ENCODE measurements at places on chromosomes 2 and 18. TPM values are rescaled to one million over a fixed set of nuclear protein-coding genes. Genes with fewer than 3 reads are reported as not detected.

GRCh38 chr2:241454837-241455485 is 53.4 kb downstream of the STK25 start:
- DNase-seq, result no peak

GRCh38 chr2:126115975-126116374 is 540.0 kb upstream of the GYPC start:
- no peak for DNase-seq

GRCh38 chr2:167114018-167114417 is 225.7 kb downstream of the XIRP2 start:
- no peak for DNase-seq

DNA sequence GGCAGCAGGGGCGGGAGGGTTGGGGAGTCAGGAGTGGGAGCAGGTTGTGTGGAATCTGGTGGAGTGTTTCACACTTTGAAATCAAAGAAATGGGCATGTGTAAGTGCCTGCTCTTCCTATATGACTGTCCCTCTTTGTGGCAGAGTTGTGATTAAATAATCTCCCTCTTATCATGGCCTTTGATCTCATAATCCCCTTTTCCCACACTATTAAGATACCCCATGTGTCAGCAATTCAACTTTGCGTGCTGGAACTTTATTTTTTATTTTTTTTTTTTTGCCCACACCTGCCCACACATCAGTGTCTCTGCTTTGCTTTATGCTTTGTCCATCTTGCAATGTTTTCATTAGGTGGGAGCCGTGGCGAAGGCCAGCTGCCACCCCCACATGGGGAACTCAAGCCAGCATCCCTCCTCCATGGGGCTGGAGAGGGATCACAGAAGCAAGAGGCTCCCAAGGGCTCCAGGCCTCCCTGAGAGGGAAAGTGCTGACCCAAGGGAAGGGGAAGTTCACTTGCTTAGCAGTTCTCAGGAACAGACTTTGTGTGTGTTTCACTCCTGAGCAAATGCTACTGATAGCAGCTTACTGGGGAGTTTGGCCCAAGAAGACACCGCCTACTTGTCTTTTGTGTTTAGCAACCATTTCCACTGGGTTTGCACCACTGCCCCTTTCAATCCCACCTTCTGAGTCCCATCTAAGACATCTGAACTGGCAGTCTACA is 243.4 kb downstream of the BCL11A start:
- no peak for DNase-seq

GRCh38 chr2:239780236-239780994 is 244.7 kb downstream of the NDUFA10 start:
- DNase-seq, result no peak

DNA sequence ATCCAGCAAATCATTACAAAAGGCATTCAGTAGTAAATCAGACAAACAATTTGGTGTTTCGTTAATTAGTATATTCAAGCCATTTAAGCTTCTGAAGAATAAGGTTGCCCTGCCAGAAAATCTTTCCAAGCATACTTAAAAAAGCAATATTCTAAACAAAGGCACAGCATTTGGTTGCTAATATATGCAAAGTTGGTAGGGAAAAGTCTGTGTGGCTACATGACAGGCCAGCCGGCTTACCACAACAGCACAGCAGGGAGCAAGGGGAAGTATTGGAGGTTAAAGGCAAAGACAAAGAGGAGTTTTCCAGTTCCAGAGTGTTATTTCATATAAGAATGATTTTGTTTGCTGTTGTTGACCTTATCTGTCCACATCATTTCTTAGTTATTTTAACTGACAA is 282.3 kb downstream of the MBD5 start:
- DNase-seq, result no peak

DNA sequence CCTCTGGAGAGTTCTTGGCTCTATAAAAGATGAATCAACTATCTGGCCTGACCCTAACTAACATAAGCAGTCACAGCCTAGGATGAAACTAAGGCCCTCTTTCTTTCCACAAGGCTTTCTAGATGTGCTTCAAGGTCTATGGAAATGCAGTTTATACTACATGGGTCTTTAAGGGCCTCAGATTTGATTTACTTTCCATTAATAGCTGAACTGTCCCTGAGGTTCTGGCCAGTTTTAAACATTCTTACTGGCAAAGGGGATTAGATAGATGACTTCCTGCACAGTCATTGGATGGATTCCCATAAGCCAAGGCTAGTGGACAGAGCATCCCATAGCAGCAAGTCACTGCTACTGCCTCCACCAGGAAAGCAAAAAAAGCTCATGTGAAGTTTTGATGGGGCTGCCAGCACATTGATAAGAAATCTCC is 38.1 kb upstream of the LCLAT1 start:
- DNase-seq, result no peak

GRCh38 chr2:71071681-71072398 is 3.4 kb downstream of the NAGK start:
- DNase-seq, result peak; percentile 81

GRCh38 chr2:139142252-139142880 is 362.2 kb upstream of the NXPH2 start:
- no peak for DNase-seq

DNA sequence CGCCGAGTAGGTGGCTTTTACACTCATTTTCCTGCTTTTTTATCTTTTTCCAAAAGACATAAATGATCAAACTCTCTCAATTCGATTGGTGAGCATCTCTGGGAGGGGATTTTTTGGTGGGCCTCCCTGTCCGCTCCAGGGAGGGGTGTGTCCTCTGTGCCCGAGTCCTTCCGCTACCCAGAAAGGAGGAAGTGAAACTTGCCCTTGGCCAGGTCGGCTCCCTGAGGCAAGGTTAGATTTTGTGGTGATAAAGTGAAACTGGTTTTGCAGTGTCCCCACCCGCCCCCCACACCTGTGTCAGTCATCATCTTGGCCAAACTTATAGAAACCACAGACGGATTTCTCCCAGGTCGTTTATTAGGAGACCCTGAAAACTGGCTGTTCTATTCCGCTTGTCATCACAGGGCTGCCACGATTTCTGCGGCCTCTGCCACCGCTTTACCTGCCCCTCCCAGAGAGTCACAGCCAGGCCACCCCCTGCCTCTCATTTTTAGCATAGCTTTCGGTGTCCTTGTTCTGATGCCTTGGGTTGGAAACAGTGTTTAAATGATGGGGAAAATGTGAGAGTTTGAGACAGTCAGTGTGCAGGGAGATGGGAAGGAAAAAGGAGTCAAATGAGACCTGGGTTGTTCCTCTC is 93.6 kb downstream of the SH3BP4 start:
- DNase-seq, result no peak

DNA sequence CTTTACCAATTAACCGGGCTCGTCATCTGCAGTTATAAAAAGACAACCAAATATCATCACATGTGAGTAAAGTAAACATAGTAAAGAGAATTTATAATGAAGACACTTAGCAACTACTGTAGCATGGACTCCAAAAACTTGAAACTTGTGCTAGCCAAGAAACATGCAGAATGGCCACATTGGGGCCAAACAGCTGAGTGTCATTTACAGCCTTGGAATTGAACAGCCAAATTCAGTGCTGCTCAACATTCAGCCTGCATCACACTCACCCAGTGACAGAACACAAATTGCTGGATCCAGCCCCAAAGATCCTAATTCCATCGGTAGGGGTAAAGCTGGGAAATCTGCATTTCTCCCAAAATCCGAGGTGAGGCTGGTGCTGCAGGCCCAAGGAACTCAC is 224.8 kb upstream of the GYPC start:
- DNase-seq, result no peak

- no peak for DNase-seq
Measured at GRCh38 chr2:1990151-1990589, 245.9 kb upstream of the PXDN start.

DNA sequence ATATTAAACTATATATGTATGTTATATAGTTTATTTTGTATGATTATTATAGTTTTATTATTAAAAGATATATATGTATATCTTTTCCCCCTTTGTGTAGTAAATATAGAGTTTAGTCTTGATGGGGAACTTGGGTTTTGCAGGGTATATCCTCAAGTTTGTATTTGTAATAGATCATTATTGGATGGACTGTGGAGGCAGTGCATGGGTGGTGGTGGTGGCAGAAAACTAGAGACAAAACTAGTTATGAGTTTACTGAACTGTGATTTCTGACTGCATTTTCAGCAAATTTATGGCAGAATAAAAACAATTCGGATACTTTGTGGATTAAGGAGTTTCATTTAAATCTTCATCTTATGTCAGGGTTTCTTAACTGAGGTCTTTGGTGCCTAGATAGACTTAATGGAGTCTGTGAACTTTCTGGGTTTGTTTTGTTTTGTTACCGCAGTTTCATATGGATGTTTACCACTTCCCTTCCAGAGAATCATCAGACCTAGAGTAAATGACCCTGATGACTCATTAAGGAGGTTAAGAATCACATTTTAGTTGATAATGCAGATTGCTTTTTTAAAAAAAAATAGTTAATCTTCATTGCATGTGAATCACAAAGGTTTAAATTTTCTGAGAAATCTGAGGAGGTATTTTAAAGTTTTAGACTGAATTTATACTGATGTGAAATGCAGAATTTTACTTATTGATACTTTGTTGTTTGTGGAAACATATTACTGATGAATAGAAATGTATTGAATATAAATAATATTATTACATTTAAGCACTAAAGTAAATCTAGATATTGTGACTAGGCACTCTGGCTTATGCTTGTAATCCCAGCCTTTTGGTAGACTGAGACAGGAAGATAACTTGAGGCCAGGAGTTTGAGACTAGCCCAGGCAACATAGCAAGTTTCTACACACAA is 14.5 kb downstream of the EPC2 start:
- DNase-seq, result no peak

DNA sequence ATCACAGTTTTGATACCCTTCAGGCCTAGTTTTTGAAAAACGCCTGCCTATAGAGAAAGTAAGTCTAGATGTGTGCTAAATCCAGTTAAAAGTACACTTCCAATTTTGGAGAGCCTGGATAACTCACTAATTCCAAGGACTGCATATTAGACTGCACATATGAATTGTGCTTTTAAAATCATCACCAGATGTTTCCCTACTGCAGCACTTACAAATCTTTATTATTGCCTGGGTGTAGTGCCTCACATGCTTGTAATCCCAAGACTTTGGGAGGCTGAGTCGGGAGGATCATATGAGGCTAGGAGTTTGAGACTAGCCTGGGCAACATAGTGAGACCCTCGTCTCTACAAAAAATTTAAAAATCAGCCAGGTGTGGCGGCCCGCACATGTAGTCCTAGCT is 35.9 kb upstream of the HTR2B start:
- no peak for DNase-seq

GRCh38 chr2:232320443-232320803 is 58.1 kb upstream of the ALPP start:
- no peak for DNase-seq

DNA sequence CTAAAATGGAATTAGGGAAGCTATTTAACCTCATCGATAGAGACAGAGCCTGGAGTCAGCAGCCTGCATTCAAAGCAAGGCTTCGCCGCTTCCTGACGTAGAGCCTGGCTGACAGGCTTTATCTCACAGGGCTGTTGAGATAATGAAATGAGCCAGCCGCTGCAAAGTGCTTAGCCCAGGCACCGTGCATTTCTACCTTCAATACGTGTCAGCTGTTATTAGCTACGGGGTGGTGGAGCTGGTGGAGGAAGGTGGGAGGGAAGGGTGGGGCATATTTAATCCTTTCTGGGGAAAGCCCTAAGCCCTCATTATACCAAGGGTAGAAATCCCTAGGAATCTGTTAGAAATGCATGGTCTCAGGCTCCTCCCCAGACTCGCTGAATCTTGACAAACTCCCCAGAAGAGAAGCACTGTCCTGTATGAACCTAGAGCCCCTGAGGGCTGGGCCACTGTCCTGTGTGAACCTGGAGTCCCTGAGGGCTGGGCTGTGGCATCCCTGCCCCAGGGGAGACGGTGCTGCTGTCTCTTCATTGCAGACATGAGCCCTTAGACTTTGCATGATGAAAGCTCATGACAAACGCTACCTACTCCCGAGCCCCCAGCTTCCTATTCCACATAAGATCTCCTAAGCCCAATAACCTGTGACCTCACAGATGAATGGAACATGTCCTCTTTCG is 72.4 kb downstream of the ALPK2 start:
- no peak for DNase-seq

DNA sequence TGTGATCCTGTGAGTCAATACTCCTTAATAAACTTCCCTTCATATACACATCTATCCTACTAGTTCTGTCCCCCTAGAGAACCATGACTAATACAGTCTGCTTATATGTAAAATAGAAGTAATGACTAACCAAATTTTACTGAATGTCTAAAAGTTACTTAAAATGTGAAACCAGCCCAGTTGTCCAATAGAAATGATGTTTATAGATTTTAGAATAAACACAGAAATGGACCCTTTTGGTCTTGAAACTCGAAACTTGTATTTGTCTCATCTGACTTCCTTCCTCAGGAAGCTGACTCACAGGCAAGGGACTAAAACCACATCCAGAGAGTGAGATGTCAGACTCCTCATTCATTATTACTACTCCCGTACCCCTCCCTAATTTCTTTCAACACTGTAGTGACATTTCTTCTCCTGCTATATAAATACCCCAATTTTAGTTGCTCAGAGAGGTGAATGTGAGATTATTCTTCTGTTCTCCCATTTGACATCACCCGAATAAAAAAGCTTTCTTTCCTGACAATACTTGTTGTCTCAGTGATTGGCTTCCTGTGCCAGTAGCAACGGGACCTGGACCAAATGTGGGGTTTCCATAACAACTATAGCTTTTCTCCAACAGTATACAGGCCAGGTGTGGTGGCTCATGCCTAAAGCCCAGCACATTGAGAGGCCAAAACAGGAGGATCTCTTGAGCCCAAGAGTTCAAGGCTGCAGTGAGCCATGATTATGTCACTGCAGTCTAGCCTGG is 486.0 kb downstream of the ERBB4 start:
- DNase-seq, result no peak

GRCh38 chr18:6397931-6398566 is 16.7 kb downstream of the L3MBTL4 start:
- DNase-seq, result no peak

GRCh38 chr2:25497229-25497917 is 155.6 kb upstream of the DNMT3A start:
- DNase-seq, result no peak

ARHGAP28 gene
- not detected for total RNA-seq

KCNE4 gene
- not detected for total RNA-seq

TFCP2L1 gene
- 0.02 TPM for total RNA-seq

FN1 gene
- total RNA-seq, result 0.59 TPM

ANKRD62 gene
- not detected for total RNA-seq

PPP1R1C gene
- total RNA-seq, result not detected

IL1B gene
- total RNA-seq, result 0.18 TPM

LGALSL gene
- 1.9 TPM for total RNA-seq

SCN9A gene
- total RNA-seq, result 0.07 TPM

Data from activated CD4-positive, alpha-beta T cell treated with anti-CD3 and anti-CD28 coated beads for 36 hours (primary cell).